ENCODE measurements at places on chromosomes 2 and 18.

GRCh38 chr2:42297322-42297936 is 63.6 kb downstream of the COX7A2L start:
- DNase-seq = no peak

- peak; percentile 35 for DNase-seq
Measured at GRCh38 chr18:46169464-46169941, 65.3 kb downstream of the HAUS1 start.

- no peak for DNase-seq
Measured at GRCh38 chr18:11987527-11987926, 6.2 kb downstream of the IMPA2 start.

DNA sequence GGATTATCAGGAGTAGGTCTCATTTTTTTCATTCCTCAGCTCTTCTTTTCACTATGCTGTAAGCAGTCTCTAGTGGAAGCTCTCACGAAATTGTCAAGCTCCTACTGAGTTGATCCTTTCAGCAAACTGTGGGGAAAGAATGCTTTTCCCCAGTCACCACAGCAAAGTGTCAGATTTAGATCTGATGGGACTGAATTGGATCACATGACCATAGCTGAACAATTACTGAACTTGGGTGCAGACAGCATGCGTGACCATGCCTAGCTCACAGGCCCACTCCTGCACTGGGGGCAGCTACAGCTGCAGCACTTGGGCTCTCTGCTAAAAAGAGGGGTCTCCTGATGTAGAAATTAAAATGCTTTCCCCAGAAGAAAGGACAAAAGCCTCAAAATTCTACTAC is 3.1 kb downstream of the ARHGAP15 start:
- no peak for DNase-seq

GRCh38 chr2:121960251-121960650 is 204.8 kb downstream of the TSN start:
- no peak for DNase-seq

DNA sequence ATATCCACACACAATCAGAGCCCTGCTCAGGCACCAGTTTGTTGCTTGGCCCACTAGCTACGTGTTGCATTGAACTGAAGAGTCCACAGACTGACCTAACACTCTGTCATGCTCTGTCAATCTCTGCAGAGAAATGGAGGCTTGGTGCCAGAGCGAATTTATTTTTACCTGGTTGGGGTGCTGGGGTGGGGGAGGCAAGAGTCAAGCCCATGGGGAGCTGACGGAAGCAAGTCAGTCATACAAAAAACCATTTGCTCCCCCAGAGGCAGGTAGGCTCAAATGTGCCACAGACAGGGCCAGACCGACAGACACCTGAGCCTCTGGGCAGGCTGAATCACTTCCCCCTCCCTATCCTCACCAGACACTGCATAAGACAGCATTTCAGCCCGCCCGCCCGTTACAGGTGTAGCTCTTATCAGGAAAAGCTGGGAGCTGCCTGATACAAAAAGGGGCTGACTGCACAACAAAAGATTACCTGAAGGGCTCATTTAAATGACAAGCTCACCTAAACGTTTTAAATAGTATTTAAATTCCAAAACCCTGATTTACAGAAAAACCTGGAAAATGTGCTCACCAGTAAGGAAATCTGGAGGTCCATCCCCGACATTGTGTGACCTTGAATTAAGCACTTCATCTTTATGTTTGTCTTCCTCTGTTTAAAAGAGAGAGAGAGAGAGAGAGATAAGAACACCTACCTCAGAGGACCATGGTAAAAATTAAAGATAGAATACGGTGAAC is 2.1 kb upstream of the PCBP1 start:
- DNase-seq = no peak

DNA sequence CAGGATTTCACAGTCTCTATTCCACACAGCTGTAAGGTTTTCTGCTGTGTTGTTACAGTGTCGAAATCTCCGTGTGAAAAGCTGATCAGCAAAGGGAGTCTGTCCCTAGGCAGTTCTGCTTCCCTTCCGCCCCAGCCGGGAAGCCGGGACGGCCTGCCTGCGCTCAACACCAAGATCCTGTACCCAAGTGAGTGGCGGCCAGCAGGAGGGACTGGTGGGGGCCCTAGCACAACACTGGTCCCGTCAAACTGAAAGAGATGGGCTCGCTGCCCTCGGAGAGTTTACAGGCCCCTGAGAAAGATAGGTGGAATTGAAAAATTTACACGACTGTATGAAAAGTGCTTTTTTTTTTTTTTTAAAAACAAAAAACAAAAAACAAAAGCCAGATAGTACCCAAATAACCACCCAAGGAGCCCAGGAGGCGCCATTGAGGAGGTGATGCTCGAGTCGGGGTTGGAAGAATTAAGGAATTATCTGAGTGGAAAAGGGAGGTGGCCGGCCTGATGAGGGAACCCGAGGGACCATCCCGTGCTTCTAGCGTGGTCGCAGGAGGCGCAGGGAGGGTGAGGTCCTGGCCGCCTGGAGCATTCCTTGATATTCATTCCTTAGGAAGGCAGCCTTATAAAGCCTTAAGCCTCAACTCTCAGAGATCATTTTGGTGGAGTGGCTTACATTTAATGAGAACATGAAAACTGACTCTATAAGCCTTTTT is 96.7 kb downstream of the DGKD start:
- no peak for DNase-seq

DNA sequence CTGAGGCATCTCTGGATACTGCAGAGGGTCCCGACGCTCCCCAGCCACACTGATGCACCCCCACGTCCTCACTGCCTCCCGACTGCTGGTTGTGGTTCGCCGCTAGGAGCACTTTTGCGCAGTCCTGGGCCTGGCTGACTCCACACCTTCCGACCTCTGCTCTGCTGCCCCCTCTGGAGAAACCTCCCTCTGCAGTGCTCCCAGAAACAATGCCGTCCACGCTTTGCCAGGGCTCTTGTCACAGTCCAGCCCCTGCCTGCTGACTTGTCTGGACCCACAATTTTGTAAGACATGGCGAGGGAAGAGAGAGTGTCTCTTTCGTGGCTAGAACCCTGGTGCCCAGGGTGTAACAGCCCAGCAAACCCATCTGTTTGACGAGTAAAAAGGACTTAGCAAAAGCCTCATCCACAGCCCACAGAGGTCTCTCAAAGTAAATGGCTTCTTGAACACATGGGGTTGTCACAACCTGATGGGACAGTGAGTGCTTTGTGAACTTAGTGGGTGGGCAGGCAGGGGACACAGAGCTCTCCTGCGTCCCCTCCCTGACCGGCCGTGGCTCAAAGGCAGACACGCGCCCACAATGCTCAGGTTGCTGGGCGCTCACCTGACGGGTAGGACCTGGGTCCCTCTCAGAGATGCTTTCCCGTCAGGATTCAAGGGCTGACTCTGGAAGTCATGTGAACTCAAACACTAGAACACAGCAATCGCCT is 4.0 kb downstream of the COPS9 start:
- DNase-seq = no peak

GRCh38 chr2:115161081-115161770 is 718.8 kb downstream of the DPP10 start:
- no peak for DNase-seq

DNA sequence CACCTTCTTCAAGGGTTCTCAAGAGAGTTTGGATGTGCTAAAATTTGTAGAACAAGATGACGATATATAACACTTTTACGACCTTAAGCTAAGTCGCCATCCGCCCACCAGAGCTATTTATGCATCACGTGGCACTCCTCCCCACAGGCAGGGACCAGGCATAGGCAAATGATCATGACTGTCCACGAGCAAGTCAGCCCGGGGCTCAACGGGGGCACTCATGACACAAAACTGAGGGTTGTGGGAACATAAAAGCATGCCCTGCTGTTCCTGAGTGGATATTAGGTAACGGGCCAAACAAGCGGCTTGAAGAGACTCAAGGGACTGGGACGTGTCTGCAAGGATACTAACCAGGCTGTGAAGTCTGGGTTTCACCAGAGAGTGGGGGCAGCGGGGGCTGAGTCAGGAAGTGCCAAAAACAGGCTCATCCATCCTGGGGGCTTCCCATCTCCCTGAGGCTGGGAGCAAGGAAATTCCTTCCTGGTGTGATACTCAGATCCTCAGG is 58.1 kb downstream of the FAM178B start:
- DNase-seq = no peak
